ENCODE measurements at places on chromosomes 7 and 10.
A peak's percentile ranks its signal among the peaks of the same experiment; 100 is the strongest.

DNA sequence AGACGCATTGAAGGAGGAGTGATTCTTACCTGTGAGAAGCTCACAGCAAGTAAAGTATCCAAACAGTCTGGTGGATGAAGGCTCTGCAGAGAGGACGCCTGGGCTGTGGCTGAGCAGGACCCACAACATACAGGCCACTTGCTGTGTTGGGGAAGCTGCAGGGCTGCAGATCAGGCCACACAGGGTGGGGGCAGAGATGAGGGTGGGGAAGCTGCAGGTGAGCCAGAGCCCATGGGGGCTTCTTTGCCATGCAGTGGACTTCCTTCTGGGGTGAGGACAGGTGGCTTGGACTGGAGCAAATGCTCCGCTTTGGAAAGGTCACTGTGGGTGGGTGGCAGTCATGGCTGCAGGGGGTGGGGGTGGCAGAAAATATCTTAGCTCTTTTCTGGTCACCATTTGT lies 214.8 kb downstream of the GLRX3 start:
- DNase-seq: no peak

- no peak for DNase-seq
These were observed 37.4 kb downstream of the TSPAN14 start for GRCh38 chr10:80491251-80492102.

- no peak for DNase-seq
These were observed 70.4 kb upstream of the RET start for GRCh38 chr10:43006490-43006889.

DNA sequence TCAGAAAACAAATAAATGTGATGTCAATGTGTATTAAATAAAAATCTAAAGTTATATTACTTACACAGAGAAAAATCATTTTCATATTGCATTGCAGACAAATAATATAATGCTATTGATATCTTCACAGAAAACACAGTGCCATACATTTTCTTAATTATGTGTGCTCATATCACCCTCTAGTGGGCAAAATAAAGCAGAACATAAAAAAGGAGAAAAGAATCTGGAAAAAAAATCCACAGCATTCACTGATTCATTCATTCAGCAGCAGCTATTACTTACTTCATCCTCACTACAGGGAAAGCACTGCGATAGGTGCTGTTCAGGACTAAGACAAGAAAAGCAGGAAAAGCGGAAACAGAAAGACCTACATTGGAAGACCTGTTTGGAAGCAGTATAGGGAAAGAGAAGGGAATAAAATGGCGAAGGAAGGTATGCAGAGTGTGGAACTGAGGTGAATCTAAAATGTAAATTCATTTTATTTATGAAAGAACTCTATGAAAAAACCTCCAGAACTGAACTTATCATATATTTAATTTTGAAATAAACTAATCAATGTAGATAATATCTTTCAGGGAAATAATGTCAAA lies 73.2 kb downstream of the POT1 start:
- peak; percentile 24 for DNase-seq

- no peak for DNase-seq
These were observed 58.4 kb downstream of the MGMT start for GRCh38 chr10:129525401-129525801.

DNA sequence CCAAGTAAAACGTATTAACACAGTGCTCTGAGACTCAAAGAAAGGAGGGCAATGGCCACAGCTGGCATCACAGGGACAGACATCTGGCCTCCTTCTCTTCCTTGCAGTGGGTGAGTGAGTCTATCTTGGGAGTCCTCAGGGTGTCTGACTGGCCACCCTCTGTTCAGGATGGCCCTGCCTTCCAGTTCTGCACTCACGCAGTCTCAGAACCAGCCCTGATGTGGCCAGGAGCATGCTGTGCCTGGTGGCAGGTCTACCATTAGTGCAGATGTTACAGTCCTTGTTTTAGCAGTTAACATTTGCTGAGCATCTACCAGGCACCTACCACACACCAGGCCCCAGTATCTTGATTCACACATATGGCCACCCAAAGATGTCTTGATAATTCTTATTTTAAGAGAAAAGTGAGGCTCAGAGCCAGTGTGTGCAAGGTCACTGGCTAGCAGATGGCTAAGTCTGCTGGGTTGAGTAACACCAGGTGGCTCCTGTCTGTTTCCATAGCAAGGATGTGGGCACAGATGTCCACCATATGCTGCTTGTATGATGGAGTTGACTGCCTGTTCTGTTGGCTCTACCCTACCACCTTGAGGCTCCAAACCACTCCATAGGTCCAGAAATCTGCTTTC lies 23.2 kb upstream of the ARHGAP22 start:
- DNase-seq: no peak

- no peak for DNase-seq
These were observed 10.2 kb upstream of the IL2RA start for GRCh38 chr10:6072215-6072934.

GRCh38 chr10:8852546-8852945 lies 798.1 kb downstream of the GATA3 start:
- DNase-seq: no peak

- no peak for DNase-seq
These were observed 137.4 kb upstream of the GRB10 start for GRCh38 chr7:50920031-50920635.

DNA sequence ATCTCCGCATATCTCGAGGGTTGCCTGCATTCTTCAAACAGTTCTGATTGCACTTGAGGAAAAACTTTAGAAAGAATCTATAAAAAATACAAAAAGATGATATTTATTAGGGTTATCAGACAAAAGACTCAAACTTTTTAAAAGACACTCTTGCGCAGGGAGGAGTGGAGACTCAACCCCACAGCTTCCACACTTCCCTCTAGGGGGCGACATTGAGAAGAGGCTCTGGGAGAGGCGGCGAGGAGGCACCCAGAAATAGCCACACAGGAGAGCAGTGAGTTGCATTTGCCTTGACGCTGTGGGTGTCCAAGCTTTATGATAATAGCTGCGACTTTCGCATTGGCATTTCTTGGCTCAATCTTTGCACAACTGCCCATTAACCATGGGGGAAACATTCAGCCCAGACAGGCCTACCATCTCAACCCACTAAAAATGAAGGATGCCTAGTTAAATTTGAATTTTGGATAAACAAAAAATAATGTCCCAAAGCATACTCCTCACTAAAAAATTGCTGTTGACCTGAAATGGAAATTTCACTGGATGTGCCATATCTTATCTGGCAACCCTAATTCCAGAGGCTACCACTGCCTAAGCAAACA lies 86.2 kb downstream of the EBF3 start:
- DNase-seq: no peak

GRCh38 chr7:20302891-20303290 lies 27.8 kb upstream of the ITGB8 start:
- no peak for DNase-seq

GRCh38 chr7:30238721-30239441 lies 45.5 kb upstream of the ZNRF2 start:
- no peak for DNase-seq

DNA sequence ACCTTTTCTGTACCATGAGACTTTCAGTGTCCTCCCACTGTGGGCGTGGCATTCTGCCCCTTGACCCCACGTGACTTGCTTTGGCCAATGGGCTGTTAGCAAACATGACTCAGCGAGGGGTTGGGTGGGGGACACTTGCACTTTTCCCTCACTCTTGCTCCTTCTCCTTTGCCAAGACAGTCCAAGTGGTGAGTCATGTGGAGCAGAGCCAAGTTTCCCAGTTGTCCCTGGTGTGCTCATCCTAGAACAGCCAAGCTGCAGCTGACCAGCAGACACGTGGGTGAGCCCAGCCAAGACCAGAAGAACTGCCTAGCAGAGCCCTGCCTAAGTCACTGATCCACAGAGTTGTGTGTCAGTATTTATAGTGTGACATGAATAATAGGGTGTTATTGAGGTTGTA lies 82.8 kb upstream of the CPXM2 start:
- no peak for DNase-seq

GRCh38 chr7:50614721-50615518 lies 49.7 kb upstream of the DDC start:
- peak; percentile 9 for DNase-seq

- DNase-seq: peak; percentile 64
These were observed 11.2 kb downstream of the SMURF1 start for GRCh38 chr7:99132595-99133321.

- no peak for DNase-seq
These were observed 364.6 kb upstream of the PODXL start for GRCh38 chr7:131921016-131921415.

DNA sequence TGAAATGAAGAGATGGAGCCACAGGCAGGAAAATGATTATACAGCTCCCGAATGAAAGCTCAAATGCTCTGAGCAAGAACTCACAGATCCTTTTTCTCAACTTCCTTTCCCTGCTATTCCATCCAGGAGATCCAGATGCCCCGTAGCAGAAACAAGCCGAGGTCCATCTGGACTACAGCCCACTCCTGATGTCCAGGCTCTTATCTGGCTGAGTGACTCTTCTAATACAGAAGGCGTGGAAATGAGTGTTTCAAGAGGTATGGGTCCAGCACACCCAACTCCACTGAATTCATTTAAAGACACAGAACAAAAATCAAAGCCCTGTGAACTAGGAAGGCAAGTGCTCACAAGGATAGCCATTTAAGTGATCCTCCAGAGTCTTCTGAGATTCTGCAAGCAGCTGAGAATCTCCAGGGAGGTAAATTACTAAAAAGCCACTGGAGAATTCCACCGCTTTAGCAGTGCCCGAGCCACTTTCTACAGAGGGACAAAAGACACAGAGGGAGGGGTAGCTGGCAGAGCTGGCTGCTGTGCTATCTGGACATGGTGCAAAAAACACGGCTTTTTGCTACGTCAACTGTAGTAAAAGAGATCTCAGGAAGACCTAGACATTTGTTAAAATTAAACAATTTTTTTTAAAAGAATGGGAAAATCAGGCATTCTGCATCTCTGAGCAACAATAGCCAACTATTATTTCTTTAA lies 24.5 kb downstream of the FAM171A1 start:
- no peak for DNase-seq

GRCh38 chr10:56469482-56469881 lies 108.4 kb upstream of the ZWINT start:
- DNase-seq: no peak

GRCh38 chr10:30413996-30414576 lies 19.9 kb upstream of the MAP3K8 start:
- DNase-seq: peak; percentile 69

DNA sequence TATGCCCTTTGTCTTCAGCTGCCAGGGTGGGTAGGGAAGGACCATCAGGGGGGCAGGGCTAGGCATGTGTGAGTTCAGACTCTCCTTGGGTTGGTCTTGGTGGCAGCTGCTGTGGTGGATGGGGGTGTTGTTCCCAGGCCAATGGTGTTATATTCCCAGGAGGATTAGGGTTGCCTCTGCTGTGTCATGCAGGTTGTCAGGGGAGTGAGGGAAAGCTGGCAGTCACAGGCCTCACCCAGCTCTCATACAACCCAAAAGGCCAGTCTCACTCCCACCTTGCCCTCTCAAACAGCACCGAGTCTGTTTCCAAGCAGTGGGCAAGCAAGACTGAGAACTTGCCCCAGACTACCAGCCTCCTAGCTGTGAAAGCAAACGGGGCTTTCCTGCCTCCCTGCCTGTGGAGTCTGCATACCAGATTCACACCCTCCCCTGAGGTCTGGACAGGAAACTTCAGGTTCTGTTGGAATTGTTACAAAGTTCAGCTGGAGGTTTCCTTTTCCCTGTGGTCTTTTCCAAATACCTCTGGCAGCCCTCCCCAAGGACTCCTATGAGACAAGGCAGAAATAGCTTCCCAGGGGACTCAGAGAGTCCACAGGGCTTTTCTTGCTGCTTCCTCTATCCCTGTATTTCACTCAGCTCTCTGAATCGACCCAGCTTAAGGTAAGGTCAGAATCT lies 1.4 kb downstream of the HYAL4 start:
- no peak for DNase-seq

DNA sequence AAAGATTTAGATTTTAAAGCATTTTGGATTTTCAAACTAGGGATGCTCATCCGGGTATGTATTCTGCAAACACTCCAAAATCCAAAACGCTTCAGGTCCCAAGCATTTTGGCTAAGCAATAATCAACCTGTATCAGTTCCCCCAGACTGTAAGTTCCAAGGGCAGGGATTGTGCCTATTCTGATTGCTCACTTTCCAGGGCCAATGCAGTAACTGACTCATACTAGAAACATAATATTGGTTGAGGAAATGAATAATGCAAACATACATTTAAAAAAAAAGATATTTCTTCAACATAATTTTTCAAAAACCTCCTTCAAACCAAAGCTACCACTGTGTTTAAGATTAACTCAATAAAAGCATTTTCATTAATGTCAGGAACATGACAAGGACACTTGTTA lies 69.5 kb downstream of the HIBADH start:
- DNase-seq: no peak

- DNase-seq: no peak
These were observed 3.1 kb downstream of the SAR1A start for GRCh38 chr10:70167246-70167645.

- no peak for DNase-seq
These were observed 90.3 kb downstream of the BTRC start for GRCh38 chr10:101444058-101444898.

DNA sequence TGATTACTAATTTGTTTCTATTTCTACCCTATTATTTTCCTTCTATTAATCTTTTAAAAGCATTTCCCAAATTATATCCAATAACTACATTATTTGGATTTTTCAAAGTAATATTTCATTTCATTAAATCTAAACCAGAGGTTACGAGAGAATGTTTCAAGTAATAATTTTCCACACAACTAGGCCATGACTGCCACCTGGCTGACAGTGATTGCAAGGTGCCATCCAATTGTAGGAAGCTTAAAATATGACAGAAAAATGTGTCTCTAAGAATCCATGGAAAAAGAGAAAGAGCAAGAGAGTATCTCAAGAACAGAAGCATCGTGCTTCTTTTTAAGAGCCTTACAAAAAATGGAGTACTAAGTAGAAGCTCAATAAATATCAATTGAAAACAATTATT lies 48.7 kb downstream of the TPK1 start:
- DNase-seq: no peak

DNA sequence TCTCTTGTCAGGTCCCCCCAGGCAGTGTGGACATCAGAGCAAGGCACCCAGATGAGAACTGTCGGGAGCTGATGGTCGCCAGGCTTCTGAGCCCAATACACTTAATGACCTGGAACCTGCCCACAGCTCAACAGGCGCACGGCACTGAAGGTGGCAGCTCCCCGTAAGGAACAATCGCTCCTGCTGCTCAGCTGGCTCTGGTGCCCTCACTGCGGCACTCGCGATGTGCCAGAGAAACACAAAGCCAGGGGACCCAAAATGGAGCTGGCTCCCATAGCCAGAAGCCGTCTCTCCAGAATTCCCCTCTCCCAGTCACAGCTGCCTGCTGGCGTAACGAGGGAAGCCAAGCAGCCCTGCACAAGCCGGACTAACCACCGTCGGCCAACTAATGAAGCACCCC lies 6.3 kb downstream of the CALN1 start:
- DNase-seq: no peak

- DNase-seq: no peak
These were observed 64.8 kb upstream of the PRKAR2B start for GRCh38 chr7:106979551-106980357.

GRCh38 chr7:16754856-16755317 lies 1.3 kb downstream of the TSPAN13 start:
- no peak for DNase-seq

DNA sequence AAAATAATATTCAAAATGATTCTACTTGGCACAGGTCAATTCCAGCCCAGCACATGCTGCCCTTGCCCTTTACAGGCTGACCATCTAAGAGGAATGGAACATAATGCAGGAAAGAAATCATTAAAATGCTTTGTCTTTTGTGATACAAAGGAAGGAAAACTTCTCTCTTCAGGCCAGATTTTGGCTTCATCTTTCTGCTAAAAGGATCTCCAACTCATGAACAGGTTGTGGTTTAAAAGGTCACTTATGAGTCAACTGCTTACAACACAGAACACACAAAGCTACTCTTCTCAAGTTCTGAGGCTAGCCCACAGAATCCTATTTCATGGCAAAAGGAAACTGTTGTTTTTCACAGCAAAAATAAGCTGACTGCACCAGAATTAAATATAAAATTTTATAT lies 197.1 kb downstream of the DOCK4 start:
- DNase-seq: no peak
